ENCODE measurements at places on chromosomes 5 and 9.

- no peak for DNase-seq
These were observed 74.6 kb downstream of the LRRC70 start for GRCh38 chr5:62653001-62653863.

DNA sequence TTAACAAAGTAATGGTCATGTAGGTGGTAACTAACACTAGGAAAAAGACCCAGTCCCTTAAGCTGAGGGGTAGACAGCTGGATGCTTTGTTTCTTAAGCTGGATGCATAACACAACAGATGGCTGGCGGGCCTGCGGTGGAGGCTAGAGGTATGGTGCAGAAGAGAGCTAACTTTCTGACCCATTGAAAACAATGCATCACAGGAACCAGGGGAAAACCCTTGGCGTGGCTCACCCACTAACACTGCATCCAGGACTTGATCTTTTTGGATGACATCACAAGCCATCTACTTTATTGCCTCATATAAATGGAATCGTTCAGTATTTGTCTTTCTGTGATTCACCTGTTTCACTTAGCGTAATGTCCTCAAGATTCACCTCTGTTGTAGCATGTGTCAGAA is 138.7 kb downstream of the AUH start:
- DNase-seq, result no peak

DNA sequence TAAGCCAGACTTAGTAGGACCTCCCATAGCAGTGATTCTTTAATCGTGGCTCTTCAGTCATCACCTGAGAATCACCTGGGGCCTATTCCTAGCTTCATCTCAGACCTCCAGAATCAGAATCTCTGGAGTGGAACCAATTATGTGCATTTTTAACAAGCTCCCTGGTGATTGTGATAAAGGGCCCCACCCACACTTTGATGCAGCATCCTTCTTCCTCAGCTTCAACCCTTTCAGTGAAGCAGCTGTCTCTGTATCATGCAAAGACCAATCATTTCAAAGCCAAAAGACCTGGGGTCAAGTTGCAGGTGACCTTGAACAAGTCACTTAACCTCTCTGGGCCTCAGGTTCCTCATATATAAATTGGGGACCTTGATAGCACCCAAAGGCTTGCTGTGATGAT is 17.1 kb downstream of the FBXO10 start:
- no peak for DNase-seq

- no peak for DNase-seq
These were observed 226.1 kb downstream of the GOLPH3 start for GRCh38 chr5:31948006-31948405.

GRCh38 chr9:24035816-24036215 is 209.8 kb upstream of the ELAVL2 start:
- DNase-seq, result no peak

DNA sequence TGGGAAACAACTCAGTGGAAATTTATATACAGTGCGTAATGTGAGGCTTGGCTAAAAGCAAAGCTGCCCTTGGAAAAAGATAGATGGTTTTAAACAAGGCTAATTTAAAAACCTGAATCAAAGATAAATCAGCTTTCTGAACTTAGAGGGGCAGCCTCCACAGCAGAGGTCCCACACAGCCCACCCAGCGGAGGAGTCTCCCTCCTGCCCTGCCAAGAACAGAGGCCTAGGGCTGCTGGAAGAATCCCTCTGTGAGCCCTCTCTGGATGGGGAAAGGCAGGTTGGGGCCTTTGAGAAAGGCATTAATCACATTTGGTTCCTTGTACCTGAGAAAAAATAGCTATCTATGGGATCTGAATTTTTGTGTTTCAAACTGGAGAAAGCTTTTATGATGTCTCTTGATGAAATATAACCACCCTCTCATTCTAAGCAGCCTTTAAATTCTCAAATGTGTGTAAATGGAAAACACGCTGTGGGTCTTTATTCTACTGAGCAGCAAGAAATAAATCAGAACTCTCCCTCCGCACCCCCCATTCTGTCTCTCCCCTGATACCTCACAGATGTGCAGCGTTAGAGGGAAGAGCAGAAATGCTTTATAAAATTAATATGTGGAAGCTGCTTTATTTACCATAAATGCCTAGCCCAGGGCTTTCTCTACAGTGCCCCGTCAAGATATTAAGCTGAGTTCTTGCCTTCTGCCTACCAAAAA is 329.2 kb downstream of the EFNA5 start:
- no peak for DNase-seq

DNA sequence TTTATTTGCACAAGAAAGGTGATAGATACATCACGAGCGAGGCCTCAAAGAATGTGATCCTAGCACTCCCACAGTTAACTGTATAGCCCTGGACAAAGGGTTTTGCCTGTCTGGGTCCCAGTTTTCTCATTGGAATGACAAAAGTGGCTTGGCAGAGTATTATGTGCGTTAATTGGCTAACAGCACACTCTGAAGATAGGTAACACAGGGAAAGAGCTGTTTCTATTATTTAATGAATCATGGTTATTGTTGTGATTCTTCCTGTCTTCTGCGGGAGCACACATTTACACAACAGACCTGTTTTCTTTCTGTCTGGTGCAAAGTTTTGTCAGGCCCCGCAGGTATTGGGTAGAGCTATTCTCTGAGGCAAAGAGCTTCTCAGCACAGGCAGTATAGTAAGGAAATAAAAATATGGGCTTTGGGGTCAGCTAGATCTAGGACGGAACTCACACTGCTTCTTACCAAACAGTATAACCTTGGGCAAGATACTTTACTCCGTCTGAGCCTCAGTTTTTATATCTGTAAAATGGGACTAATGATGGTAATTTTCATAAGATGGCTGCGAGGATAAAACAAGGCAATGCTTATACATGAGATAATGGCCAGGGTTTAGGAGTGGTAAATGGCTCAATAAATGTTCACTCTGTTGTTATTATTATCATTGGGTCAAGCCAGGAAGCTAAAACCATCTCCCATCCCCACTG is 78.9 kb downstream of the PLAC8L1 start:
- no peak for DNase-seq

DNA sequence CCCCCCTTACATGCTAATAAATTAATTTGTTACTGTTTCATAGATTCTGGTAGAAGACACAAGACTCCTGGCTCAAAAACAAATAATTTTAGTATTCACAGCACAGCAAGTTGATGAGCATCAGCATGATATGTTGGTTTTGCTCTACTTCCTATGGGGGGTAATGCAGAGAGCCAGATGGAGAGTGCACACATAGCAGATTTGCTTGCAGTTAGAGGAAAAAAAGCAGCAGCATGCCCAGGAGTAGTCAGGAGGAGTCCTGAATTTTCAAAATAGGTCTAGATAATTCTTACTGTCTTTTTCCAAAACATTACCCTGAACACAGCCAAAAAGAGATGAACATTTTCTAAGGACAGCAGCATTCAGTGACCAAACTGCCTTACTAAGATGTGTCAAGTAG is 261.3 kb downstream of the COX7C start:
- DNase-seq, result no peak

DNA sequence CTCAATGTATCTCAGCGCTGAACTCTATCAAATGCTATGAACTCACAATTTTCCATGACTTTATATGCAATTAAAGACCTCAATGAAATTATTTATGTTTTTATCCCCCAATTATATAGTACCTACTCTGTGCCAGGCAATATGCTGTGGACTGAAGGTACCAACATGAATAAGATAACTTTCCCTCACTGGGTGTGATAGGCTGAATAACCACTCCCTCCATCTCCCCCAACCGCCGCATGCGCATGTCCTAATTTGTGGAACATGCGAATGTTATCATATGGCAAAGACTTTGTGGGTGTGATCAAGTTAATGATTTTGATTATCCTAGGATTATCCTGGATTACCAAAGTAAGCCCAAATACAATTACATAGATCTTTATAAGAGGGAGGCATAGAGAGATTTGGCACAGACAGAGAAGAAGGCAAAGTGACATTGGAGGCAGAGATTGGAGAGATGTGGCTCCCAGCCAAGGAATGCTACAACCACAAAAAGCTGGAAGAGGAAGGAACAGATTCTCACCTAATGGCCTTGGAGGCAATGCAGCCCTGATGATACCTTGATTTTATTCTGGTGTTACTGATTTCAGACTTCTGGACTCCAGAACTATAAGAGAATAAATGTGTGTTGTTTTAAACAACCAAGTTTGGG is 149.1 kb upstream of the VCAN start:
- DNase-seq, result no peak

DNA sequence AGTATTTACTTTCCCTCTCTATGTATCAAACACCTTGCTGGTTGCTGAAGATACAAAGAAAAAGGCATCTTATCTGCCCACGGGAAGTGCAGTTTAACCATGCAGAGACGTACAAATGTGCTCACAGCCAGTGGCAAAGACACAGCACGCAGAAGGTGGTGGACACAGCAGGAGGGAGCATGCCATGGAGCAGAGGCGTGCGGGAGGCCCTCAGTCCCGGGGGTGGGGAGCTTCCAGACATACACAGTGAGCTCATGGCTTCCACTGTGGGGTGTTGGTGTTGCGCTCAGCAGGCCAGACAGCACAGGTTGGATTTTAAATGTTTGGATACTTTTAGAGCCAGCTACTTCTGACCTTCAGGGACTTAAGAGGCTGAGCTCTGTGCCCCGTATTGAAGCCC is 8.8 kb upstream of the BARX1 start:
- DNase-seq, result no peak

GRCh38 chr9:132755096-132755495 is 84.8 kb downstream of the GTF3C4 start:
- no peak for DNase-seq

- no peak for DNase-seq
These were observed 251.9 kb downstream of the EBF1 start for GRCh38 chr5:158847772-158848171.

All from effector memory CD4-positive, alpha-beta T cell (primary cell).